T-helper 2 cell (primary cell): ENCODE measurements at places on chromosomes 5 and 9.

GRCh38 chr9:131728961-131729360 lies 10.9 kb downstream of the RAPGEF1 start:
- peak; percentile 74 for DNase-seq

DNA sequence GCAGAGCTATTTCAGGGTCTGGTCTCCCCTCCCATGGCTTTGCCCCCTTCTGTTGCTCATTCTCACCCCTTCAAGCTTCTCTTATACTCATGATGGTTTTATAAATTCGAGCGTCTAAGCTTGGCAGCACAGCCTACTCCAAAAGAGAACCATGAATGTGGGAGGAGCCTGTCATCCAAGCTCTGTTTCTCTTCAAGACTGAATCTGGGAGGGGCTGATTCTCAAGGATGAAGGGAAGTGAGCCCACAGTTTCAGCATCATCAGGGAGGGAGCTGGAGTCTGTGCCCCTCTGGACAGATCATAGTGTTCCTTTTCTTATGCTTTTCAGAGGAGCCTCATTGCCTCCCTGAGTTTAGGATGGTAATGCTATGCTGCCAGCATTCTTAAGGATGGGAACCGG lies 168.6 kb downstream of the CFAP90 start:
- DNase-seq, result no peak

- DNase-seq, result no peak
Measured at GRCh38 chr9:32455738-32456137, 70.3 kb downstream of the RIGI start.

DNA sequence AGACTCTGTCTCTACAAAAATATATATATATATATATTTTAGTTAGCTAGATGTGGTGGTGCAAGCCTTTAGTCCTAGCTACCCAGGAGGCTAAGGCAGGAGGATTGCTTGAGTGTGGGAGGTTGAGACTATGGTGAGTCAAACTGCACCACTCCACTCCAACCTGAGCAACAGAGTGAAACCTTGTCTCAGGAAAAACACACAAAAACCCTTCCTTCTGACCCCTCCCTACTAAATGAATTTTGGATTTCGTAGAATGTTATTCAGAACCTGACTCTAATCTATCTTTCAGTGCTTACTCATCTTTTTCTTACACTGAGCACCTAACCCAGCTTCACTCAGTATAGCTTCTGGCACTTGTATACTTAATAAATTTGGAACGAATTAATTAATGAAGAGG lies 35.2 kb upstream of the IL7R start:
- no peak for DNase-seq

DNA sequence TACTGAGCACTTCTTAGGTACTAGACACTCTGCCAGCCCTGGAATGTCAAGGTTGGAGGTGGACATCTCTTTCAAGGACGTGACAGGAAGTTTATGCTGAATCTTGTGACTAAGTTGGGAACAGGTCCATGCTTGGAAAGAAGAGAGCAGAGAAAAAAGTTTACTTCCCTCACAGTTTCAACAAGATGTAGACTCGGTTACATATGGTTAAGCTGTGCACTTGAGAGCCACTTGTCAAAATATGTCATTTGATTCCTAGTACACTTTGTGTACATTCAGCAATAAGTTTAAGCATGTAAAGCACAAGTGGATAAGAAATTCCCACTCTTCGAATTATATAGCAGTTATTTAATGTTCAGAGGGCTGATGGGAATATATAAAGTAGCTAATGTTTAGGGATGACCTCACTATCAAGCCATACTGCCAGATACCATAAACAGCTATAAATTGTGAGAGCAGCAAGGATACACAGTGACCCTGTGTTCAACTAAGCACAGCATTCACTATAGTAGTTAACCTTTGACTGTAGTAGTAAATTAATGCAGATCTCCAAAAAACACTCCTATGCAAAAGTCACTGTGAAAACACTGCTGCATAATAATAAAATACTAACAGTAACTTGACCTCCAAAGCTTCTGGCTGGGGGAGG lies 1944.6 kb upstream of the WWC1 start:
- no peak for DNase-seq

GRCh38 chr9:27529316-27530278 lies at the start of gene MOB3B:
Gene MOB3B, minus strand, starts transcription at chr9:27529814. Its CDS starts 74,264 bp downstream, at chr9:27455550.
- peak; percentile 56 for DNase-seq
